Left ventricle myocardium inferior (tissue), 1 donor: ENCODE measurements at places on chromosomes 16 and 17.

- no peak for DNase-seq
Measured at GRCh38 chr17:55259684-55260111, 5.1 kb upstream of the HLF start.

- DNase-seq, result no peak
Measured at GRCh38 chr17:13557077-13557476, 44.7 kb downstream of the HS3ST3A1 start.

GRCh38 chr17:40150276-40150675 lies 9.9 kb downstream of the CASC3 start:
- DNase-seq, result no peak

GRCh38 chr16:68848786-68849185 lies 5.5 kb downstream of the TANGO6 start:
- DNase-seq, result no peak

GRCh38 chr17:76474238-76474637 lies 6.8 kb downstream of the AANAT start:
- DNase-seq, result no peak

- no peak for DNase-seq
Measured at GRCh38 chr16:65116818-65117430, 4.9 kb downstream of the CDH11 start.
